Left lung (tissue), 14 donors: ENCODE measurements at places on chromosomes 12 and 14. TPM values are rescaled to one million over a fixed set of nuclear protein-coding genes. Genes with fewer than 3 reads are reported as not detected.
A peak's percentile ranks its signal among the peaks of the same experiment; 100 is the strongest.

Gene SERPINA10
- polyA plus RNA-seq: 0.06 TPM

Gene HVCN1
- 15.5 TPM for polyA plus RNA-seq

Gene INSM2
- not detected for polyA plus RNA-seq

Gene CCDC184
- polyA plus RNA-seq: 0.31 TPM

Gene RAD51AP1
- 36.5 TPM for polyA plus RNA-seq

Gene SLC39A2
- 0.10 TPM for polyA plus RNA-seq

Gene OGFOD2
- 15.7 TPM for polyA plus RNA-seq

DNA sequence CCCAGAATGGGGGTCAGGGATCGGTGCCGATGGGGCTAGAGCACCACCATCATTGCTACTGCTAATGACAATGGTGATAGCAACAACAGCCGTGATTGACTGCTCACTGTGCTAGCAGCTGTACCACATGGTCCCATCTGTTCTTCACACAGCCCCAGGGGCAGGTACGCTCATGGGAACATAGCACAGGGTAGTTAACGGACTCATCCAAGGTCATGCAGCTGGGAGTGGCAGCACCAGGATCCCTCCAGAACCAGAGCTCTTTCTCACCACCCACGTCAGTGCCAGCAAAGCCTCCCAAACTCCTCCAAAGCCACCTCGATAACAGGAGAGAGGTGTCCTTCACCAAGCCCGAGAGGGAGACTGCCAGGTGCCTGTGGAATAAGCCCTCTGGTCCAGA lies 11.2 kb upstream of the DYNC1H1 start:
- DNase-seq: no peak

DNA sequence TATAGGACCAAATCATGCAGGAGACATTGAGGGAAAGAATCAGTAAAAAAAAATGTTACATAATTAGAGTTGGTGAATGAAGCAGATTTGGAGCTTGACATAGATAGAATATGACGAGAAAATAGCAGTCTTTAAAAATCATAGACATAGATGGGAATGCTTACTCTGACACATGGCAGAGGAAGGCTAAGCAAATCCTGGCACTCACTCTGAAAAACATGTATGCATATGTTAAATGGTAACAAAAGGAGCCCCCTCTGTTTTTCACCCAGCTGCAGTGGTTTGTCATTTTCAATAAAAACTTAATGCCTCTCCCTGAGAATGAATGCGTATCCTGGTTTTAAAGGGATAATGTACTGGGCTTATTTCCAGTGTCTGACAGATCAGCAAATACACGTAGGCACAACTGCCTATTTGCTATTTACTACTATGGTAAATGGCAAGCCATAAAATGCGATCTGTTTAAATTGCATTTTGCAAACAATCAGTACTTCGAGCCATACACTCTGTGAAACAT lies 561.2 kb upstream of the SEL1L start:
- DNase-seq: no peak

DNA sequence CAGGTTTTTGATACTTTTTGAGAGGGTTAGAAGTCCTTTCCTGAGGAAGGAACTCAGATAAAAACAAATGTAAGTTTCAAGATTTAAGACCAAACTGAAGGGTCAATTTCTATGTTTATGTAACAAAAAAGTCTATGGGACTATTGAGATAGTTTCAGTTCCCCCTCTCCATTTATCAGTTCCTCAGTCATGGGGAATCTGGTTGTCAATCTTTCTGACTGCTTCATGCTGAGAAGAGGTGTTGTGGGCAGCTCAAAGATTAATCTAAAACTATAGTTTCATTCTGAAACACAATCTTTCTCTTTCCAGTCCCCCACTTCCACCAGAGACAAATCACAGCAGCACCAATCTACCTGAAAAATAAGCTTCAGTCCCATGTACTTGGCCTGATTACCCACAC lies 93.7 kb downstream of the KCNMB4 start:
- no peak for DNase-seq

- no peak for DNase-seq
Observed at GRCh38 chr12:47775100-47775911, 2.3 kb downstream of the SLC48A1 start.

DNA sequence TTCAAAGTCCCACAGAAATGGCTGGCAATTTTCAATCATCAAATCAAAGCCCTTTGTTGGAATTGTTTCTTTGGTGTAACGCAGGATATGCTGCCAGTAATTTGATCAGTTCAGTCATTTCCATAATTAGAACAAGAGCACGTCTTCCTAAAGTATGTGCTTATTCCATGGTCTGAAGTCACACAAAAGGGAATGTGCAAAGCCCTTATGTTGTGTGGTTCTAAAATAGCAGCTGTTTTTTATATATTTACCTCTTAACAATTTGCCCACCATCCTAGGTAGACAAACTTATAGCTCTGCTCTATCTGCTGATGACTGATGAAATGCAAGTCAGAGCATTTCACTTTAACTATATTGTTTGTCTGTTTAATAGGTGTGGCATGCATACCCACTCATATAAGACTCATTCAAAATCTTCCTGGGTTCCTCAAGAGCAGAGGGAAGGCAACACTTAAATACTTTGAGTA lies 176.1 kb upstream of the SLC38A2 start:
- DNase-seq: no peak

DNA sequence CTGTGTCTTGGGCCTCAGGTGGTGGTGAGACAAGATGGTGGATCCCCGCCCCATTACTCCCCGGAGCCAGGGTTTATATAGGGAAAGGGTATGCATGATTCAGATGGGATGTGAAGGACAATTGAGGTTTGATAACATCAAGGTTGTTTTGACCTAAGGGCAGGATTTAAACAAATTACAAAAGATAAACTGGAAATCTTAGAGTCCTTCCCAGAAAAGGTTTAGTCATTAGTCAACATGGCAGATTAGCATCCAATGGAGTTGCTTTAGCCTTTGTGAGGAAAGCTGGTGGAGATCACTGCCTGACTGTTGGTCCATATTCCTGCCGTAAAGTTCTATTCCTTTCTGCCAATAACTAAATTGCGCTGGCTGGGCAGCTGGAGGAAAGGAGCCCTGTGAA lies 15.6 kb upstream of the FRMD6 start:
- DNase-seq: no peak

- DNase-seq: no peak
Observed at GRCh38 chr14:43535231-43535838, 971.7 kb downstream of the FSCB start.

DNA sequence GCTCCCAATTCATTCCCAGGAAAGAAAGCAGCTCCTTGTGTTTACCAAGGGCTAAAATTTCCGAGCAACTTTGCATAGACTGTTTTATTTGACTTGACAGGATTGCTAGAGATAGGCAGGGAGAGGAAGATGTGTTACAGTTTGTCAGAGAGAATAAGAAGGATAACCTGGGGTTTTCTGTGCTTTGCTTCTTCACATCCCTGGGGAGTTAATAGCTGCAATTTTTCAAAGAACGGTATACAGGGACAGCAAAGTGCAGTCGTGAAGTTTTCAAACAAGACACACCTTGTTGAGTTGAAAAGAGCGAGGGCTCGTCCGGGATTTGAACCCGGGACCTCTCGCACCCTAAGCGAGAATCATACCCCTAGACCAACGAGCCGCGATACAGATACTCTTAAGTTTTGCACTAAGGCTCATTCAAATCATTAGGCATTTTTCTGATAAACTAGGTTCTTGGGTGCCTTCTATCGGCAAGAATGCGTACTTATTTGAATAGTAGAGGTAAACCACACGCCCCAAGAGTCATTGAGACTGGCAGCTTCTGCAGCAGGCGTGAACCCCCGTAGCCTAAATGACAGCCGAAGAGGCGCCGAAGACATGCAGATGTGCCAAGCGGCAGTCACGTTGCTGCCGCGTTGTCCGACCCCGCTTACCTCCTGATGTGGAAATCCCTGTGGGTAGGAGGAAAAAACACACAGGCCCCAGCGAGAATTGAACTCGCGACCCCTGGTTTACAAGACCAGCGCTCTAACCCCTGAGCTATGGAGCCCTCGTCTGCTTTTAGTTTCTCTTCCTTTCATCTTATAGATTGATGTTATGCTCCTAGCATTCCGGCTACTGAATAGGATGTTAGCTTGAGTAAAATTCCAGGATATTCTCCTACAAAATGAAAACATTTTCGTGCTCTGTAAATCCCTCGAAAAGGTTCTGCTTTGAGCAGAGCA lies 22.2 kb upstream of the RNASE12 start:
- DNase-seq: peak; percentile 89

DNA sequence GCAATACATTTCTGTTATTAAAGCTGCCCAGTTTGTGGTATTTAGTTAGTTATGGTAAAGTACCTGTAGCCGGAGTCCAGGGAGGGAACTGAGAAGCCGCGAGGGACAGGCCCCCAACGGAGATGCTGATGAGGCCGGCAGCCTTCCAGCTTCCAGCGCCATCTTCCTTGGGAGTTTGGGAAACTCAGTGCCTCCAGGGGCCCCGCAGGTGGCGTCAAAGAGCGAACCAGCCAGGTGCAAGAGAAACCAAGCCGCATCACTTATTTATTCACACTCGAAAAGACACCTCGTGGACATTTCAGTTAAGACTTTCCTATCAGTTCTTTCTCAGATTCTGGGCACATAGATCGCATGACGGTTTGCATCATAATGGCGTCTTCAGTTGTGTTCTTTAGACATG lies 216.6 kb downstream of the GLT1D1 start:
- DNase-seq: no peak

- no peak for DNase-seq
Observed at GRCh38 chr12:26273811-26274210, 78.4 kb downstream of the SSPN start.

DNA sequence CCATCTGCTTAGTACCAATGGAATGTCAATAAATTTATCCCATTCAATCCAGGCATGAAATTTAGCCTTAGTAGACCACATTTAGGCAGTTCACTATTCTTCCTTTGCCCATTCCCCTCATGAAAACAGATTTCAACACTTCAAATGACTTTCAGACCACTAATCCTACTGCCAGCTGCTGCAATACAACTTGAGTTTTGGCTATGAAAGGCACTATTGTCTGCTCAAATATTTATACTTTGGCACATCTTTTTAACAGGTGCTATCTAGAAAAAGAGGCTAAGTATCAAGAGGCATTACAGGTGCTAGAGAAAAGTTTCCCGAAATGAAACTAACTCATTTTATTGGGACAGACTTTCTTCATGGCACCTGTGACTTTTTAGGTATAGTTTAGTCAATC lies 499.8 kb downstream of the C12orf50 start:
- DNase-seq: no peak

DNA sequence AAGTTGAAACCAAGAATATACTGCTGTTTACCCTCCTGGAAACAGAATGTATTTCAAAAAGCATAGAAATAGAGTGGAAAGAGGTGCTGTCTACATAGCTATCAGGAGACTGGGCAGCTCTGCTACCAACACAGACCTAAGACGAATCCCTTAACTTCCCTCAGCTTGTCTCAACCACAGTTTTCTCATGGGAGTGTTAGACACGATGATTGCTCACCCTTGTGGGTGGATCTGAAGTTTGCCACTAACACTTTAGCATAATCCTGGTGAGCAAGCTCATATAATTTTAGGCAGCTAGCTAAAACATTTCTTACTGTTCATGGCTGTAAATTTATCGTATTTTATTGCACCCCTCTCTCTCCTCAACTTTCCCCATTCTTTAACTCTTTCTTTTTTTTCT lies 38.5 kb downstream of the C12orf75 start:
- DNase-seq: no peak

DNA sequence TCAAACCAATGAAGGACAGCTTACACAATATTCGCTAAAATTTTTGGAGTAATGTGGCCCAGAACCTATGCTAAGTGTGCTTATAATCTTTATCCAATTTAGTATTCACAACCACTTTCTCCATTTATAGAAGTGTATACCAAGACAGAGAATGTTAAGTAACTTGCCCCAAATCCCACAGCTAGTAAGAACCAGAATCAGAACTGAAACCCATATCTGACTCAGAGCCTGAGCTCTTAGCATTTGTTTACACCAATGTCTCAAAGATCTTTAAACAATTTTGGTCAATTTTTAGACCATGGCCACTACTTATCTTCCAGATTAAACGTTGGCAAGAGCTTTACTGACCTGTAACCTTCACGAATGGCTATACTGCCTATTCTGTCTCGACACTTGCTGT lies 53.0 kb downstream of the PAPLN start:
- DNase-seq: no peak

GRCh38 chr12:104662203-104662602 lies 205.5 kb downstream of the CHST11 start:
- DNase-seq: no peak

GRCh38 chr14:97077687-97078086 lies 280.5 kb downstream of the VRK1 start:
- DNase-seq: no peak
